Mucosa of descending colon (tissue), 3 donors: ENCODE measurements at places on chromosomes 4 and X. TPM values are rescaled to one million over a fixed set of nuclear protein-coding genes. Genes with fewer than 3 reads are reported as not detected.

DNA sequence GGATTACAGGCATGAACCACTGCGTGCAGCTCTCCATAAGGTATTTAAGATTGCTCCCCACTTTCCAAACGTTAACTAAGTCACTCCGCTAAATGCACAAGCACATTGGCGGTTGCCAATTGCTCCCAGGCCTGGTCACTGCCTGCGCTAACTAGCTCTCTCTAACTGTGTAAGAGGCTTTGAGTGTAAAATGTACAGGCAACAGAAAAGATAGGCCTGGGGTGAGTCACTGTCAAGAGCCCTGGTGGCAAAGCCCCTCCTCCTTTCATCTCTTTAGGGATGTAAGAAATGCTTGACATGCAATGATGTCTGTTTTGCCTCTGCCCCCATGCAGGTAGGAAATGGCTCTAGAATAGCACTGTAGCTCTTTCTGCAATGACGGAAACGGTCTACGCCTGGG, 329.7 kb upstream of the GATB start:
- DNase-seq, result no peak

DNA sequence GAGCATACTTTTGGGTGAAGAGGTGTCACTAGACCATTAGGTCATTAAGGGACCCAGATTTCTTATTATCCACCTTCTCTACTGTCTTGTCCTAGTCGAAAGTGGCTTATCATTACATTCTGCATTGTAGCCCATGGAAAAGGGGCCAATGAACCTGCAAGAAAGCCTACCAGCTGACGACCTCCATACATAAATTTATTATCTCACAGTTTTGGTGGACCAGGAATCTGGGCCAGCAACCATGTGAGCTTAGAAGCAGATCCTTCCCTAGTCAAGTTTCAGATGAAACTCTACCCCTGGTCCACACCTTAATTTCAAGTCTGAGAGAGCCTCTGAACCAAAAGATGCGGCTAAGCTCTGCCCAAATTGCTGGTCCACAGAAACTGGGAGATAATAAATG, 37.6 kb downstream of the RPS6KA3 start:
- DNase-seq, result no peak

GRCh38 chr4:154491341-154492271, at the start of gene DCHS2:
TSS of gene DCHS2 (minus strand) at chr4:154491799. CDS start at chr4:154491355, 444 bp downstream.
- peak; percentile 67 for DNase-seq

Gene HMGN5
- total RNA-seq, result 5.8 TPM

- no peak for DNase-seq
Measured at GRCh38 chrX:20378233-20378920, 111.7 kb upstream of the RPS6KA3 start.

Gene CORIN
- 0.41 TPM for total RNA-seq

- no peak for DNase-seq
Measured at GRCh38 chr4:150849016-150849415, 166.1 kb downstream of the LRBA start.

DNA sequence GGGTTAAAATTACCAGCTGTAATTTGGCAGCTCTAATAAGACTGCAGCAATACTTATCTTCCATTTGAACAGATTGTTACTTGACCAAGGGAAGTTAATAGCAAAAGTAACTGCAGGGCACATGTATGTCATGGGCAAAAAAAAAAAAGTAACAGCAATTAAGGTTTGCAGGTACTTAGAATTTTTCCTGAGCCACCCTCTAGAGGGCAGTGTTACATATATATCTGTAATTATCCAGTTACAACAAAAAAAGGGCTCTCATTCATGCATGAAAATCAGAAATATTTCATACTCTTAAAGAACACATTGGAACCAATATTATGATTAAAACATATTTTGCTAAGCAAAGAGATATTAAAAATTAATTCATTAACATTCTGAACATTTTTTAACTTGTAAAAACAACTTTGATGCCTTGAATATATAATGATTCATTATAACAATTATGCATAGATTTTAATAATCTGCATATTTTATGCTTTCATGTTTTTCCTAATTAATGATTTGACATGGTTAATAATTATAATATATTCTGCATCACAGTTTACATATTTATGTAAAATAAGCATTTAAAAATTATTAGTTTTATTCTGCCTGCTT, 25.1 kb downstream of the XIAP start:
- no peak for DNase-seq

DNA sequence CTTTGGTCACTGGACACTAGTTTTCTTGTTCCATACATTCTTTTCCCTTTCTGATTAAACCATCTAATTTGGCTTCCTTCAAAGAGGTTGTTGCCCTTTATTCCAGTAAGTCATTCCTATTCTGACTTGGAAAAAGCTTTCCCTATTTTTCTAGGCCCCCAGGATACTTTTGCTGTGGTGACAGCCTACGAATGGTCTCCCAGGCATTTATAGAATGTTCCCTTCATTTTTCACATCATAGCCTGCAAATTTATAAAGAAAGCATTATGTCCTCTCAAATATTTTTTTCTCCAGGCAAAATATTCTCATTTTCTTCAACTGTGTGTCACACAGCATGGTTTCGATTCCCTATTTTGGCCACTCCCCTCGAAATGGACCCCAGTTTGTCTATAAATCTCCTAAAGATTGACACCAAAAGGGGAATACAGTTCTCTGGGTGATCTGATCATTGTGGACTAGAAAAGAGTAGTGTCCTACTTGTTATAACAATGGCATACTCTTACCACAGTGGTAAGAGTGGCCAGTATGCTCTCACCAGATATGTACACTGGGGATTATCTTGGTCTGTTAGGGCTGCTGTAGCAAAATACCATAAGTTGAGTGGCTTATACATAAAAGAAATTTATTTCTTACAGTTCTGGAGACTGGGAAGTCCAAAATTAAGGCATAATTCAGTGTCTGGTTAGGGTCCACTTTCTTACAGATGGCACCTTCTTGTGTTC, 41.5 kb upstream of the BMP2K start:
- DNase-seq, result no peak
